ENCODE measurements at places on chromosomes 2 and 18.

GRCh38 chr2:88540346-88540745 is 86.9 kb downstream of the EIF2AK3 start:
- no peak for DNase-seq

GRCh38 chr18:12409469-12409868 is 1.7 kb downstream of the PRELID3A start:
- DNase-seq = no peak

- no peak for DNase-seq
These were observed 184.1 kb upstream of the GLI2 start for GRCh38 chr2:120551522-120551921.

DNA sequence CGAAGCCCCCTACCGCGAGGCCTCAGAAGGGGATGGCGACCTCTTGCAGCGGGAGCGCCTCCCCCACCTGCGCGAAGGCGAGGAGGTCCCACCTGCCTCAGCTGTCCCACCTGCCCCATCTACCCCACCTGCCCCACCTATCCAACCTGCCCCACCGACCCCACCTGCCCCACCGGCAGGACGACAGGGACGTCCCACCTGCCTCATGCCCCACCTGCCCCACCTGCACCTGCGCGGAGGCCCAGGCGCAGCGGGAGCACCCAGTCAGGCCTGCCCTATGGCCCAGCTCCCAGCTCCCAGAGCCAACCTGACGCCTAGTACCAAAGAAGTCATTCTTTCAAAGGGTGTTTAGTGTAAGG is 489.1 kb upstream of the SMIM21 start:
- DNase-seq = no peak

DNA sequence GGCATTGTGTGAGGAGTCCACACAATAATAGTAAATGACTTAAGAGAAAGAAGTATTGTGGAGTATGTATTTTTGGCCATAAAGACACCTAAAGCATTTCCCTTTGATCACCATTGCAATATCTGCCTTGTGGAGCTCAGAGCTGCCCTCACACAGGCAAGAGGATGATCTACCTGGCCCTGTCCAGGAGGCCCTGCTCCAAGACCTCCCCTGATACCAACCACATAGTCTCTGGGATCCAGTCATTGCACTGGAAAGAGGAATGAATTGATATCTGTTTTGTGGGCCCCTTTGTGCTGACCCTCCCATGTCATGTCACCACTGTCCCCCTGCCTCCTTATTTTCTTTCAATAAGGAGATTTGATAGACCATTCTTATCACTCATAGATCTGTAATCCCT is 430.6 kb upstream of the TNP1 start:
- no peak for DNase-seq

- DNase-seq = no peak
These were observed 825.9 kb upstream of the POU3F3 start for GRCh38 chr2:104028061-104028460.

DNA sequence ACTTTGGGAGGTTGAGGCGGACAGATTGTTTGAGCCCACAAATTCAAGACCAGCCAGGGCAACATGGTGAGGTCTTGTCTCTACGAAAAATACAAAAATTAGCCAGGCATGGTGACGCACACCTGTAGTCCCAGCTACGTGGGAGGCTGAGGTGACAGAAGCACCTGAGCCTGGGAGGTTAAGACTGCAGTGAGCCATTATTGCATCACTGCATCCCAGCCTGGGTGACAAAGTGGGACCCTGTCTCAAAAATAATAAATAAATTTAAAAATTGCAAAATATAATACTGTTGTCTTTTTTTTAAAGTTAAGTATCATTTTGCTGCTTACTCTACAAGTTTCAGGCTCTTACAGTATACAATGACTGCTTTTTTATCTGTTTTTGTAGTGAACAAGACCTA is 4.0 kb upstream of the ANKRD12 start:
- no peak for DNase-seq

DNA sequence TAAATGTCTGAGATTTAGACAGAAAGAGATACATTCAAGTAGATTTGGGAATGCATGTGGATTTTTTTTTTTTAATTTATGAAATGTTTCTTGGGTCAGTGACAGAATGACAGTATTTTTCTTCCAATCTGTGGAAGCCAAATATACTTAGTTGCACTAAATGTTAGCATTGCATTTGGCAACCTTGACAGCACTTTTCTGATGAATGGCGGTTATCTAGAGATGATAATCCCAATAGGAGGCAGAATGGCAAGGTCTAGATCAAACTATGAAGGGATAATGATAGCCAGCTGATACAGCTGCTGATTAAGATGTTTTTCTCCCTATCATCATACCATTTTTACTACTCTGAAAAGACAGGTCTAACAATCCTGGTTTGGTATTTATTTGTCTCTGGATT is 174.5 kb upstream of the STON1 start:
- no peak for DNase-seq

DNA sequence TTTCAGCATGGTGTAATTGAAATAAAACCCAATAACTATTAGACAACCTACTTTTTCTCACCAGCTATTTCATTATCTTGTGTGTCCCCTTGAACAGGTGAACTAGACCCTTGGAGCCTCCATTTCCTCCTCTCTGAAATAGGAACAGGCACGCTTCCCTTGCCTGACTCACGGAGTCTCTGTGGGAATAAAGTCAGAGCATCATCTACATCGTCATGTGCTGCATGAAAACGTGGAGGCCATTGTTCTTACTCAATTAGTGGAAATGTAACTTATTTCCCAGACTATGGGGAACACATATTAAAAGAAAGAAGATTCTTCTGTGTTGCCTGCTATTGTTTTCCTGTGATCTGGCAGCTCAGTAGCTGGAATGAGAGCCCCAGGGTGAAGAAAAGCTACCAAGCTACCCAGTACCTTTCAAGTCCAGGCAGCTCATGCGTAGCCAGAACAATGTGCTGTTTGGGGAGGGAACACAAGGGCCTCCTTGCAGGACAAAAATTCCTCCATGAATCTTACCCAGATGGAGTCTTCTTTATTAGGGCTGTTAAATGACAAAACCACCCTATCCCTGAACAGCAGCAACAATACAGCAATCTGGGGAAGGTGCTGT is 59.8 kb downstream of the SOX11 start:
- DNase-seq = no peak

Data from tibial artery (tissue), 4 donors.